ENCODE measurements at places on chromosomes 1 and 21.

GRCh38 chr1:245234217-245235081 lies 79.7 kb downstream of the KIF26B start:
- no peak for DNase-seq

DNA sequence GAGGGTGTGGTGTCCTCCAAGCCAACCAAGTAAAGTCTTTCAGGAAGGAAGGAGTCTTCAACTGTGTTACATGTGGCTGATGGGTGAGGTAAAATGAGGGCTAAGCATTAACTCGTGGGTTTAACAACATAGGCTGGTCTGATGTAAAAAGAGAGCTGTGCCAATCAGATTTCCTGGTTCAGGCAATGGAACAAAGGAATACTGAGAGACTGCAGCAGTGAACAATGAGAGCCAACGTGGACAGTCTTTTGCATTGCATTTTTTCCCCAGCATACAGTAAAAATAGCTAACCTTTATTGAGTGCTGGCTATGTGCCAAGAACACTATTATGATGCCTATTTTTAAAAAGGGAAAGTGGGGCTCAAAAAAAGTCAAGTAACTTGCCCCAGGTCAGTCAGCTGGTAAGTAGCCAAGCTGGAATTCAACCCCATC lies 31.1 kb downstream of the DLGAP3 start:
- no peak for DNase-seq

- no peak for DNase-seq
Observed at GRCh38 chr1:236160540-236161127, 18.3 kb downstream of the GPR137B start.

- no peak for DNase-seq
Observed at GRCh38 chr1:114156538-114157274, 3.0 kb upstream of the SYT6 start.

GRCh38 chr1:228795596-228795995 lies 60.3 kb downstream of the RHOU start:
- DNase-seq, result no peak

GRCh38 chr1:74502432-74502831 lies 10.0 kb downstream of the LRRC53 start:
- DNase-seq, result no peak

DNA sequence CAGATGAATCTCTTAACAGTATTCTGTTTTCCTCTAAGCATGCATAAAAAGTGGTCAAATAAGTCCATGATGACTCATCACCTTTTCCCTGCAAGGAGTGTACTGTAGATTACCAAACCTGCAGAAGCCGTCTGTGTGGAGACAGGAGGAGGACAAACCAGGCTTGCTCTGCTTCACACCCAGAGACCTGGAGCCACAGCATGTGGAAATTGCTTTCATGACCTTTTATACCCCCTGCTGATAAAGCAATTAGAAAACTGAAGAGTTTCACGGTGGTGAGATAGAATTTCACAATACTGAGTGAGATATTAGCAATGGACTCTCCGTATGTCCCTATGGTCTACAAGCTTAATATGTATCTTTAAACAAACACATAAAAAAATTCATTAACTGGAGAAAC lies 9.4 kb downstream of the CORT start:
- DNase-seq, result no peak

DNA sequence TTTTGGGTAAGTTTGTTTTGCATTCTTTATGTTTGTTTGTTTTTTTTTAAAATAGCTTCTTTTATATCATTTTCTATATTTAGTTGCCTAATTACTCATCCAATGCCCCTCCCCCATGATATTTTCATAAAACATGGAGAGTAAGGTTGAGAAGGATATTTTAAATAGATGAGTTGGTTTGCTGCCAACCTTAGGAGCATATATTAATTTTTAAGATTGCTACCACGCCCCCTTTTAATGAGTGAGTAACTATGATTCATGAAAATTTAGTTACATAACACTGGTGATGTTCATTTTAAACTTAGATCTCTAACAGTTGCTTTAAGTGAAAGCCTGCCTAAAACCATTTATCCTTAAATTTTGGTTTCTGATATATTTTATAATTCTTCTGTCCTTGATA lies 18.7 kb downstream of the TMEM50A start:
- DNase-seq, result no peak

GRCh38 chr1:223222377-223222776 lies 79.3 kb upstream of the TLR5 start:
- no peak for DNase-seq

- no peak for DNase-seq
Observed at GRCh38 chr1:109478806-109479205, 4.9 kb upstream of the ATXN7L2 start.

- no peak for DNase-seq
Observed at GRCh38 chr1:6801966-6802365, 16.7 kb downstream of the CAMTA1 start.

DNA sequence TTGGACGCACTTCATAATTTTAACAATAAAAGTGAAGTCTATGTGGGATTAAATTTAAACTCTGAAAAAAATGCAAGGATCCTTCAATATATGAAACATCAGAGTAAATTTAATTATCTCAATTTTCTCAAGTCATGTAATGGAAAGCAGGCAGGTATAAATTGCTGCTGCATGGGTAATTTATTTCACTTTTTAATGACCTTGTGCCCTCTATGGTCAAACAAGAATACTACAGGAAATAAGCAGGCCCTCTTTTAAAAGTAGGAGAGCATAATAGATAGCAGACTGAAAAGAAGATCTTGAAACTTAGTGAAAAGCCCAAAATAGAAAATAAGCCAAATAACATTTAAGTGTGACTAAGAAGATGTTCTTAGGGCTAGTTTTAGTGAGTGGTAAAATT lies 22.9 kb downstream of the BCAS2 start:
- DNase-seq, result no peak

DNA sequence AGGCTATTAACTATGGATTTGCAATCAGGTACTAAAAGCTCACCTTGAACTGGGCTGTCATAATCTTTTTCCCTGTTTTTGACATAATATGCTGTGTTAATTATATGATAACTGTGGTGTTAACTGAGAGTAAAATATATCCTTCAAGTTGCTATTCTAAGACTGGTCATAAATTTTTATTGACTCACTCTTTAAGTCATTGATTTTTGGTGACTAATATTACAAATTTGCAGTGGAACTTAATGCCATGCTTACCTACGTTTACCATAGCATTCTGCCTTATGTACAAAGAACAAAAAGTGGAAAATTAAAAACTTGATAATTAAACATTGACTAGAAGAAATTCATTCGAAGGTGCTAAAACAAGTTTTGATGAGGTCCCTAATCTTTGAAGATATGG lies 872.4 kb downstream of the BRINP3 start:
- DNase-seq, result no peak

GRCh38 chr21:17598437-17598836 lies 14.3 kb downstream of the BTG3 start:
- DNase-seq, result no peak

DNA sequence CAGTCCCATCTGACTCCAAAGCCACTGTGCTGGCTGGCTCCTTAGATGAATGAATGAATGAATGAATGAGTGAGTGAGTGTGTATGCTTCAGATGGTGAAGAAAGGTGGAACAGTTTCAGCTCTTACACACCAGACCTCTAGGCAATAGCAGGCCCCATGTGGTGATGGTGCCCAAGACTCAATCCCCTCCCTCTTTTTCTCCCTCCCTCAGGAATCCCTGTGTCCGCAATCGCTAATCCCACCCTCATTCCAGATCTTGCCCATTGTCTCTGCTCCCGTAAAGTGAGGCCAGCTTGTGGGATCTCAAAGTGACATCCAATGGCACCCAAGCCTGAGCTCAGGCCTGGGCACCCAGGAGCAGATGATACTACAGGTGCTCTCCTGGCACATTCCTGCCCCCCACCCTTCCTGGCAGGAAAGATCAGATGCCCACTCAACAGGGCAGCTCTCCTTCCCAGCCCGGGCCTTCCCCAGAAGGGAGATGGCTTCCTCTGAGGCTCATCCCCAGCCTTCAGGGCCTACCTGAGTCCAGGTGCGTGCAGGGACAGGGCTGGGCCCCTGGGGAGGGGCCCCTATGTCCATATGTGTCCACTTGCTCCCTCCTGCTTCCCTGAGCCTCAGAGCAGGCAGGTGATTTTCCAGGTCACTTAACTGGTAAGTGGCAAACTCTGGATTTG lies 106.4 kb downstream of the HMGB4 start:
- DNase-seq, result no peak

DNA sequence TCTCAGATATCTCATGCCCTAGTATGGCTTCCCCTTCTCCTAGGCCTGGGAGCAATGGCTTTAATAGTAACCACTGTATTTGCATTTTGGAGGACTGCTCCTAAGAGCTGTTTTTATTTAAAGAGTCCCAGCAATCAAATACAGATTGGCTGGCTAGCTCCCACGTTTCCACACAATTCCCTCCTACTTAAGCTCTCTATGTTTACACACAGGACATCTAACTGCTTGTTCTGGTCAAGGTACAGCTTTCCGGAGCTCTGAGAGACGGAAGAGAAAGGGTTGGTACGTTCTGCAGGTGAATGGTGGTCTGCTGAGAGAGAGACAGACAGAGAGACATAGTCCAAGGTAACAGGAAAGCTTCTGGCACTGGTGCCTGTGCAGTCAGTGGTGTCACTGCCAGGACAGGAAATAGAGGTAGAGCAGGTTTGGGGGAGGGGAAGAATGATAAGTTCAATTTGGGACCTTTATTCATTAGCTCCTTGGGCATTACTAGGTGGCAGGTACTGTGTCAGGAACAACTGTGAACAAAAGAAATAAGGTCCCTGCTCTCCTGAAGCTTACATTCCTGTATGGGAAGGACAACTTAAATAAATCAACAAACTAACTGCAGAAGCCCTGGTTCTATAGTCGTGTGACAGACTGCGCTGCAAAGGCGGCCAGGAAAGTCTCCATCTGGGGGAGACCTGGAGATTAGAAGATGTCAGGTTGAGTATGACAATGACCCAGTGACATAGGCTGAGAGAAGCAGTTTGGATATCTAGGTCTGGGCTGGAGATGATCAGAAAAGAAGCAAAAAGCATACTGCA lies 1.2 kb upstream of the SLC25A33 start:
- peak; percentile 54 for DNase-seq

DNA sequence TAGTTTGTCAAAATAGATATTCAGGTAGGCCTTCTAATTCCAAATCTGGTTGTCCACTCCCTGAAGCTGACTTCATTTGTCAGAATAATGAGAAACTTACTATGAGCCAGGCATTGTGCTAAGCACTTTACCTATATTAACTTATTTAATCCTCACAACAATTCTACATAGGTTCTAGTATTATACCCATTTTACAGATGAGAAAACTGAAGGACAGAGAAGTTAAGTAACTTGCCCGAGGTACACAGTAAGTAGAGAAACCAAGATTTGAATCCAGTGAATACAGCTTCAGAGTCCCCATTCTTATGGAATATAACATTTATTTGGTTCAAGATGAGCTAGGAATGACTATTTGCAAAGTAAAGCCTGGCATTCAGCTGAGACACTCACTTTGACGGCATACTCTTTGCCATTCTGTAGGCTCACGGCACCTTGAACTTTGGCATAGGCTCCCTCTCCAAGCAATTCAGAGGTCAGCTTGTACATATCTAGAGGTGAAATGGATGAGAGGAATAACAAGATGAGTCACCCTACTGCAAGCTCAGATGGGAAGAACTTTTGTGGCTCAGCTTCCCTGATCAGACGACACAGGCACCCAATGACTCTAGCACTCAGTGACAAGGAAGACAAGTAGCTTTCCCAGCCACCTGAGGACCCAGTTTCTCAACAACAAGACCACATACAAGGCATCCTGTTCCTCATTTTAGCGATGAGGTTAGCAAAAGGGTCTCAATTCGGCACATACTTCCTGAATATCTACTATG lies 23.7 kb downstream of the MKNK1 start:
- DNase-seq, result no peak

GRCh38 chr1:212791261-212791675 lies 309 bp downstream of the NSL1 start:
- DNase-seq, result no peak

GRCh38 chr1:2216767-2217058 lies 11.4 kb upstream of the SKI start:
- DNase-seq, result no peak

- DNase-seq, result no peak
Observed at GRCh38 chr1:215376544-215377264, 190.4 kb upstream of the KCTD3 start.

GRCh38 chr1:229778794-229779193 lies 152.7 kb downstream of the URB2 start:
- DNase-seq, result no peak

- no peak for DNase-seq
Observed at GRCh38 chr21:46608672-46609111, 3.8 kb upstream of the S100B start.

DNA sequence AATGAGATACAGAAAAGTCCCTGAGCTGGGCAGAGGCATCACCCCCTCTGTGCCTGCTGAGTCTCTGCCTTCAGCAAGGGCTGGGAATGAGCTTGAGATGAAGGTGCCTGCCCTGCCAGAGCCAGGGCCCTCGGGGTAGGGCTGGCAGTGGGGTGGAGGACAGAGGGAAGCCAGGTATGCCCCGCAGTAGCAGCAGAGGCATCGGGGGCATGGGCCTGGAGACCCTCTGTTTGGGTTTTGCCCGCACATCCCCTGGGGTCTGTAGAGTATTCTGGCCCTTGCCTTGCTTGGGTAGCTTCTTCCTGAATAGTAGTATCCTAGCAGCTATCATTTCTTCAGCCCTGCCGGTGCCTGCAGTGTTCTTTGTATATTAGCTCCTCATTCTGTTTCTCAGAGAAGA lies 33.0 kb downstream of the QSOX1 start:
- no peak for DNase-seq

GRCh38 chr21:33025106-33025488 lies 638 bp upstream of the OLIG2 start:
- DNase-seq, result peak; percentile 85

GRCh38 chr1:47755101-47755990 lies 241.8 kb downstream of the TRABD2B start:
- DNase-seq, result peak; percentile 59

GRCh38 chr21:46552865-46553379 lies 52.0 kb downstream of the S100B start:
- no peak for DNase-seq

GRCh38 chr1:93783876-93784275 lies 95.1 kb downstream of the DNTTIP2 start:
- DNase-seq, result no peak

DNA sequence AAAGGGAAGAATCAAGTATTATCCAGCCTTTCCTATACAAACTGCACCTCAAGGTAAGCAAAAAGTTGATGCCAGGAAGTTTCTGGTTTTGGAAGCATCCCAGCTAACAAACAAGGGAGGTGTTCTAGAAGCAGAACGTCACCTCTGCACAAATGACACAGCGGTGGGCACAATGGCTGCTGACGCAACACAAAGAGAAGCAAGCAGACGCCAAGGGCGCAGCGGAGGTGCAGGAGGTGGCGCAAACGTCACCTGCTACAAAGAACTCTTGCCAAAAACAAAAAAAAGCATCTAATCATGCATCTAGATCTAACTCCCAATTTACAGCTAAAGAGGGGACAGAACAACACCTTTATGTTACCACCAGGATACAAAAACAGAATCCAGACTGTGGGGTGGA lies 88.5 kb downstream of the NPHP4 start:
- no peak for DNase-seq

GRCh38 chr1:96992871-96993270 lies 271.3 kb downstream of the PTBP2 start:
- no peak for DNase-seq
